Nasal cavity respiratory epithelium epithelial cell of viscerocranial mucosa (primary cell): ENCODE measurements at places on chromosomes 1 and 21. TPM values are rescaled to one million over a fixed set of nuclear protein-coding genes. Genes with fewer than 3 reads are reported as not detected.

The LPAR3 gene
- 42.4 and 46.8 TPM in 2 replicates for total RNA-seq

The LEFTY2 gene
- total RNA-seq: not detected in 2 replicates

The COL11A1 gene
- under 0.01 and 0.07 TPM in 2 replicates for total RNA-seq

The AK5 gene
- total RNA-seq: not detected in 2 replicates
